ENCODE measurements at places on chromosomes 2 and 18. TPM values are rescaled to one million over a fixed set of nuclear protein-coding genes. Genes with fewer than 3 reads are reported as not detected.

DNA sequence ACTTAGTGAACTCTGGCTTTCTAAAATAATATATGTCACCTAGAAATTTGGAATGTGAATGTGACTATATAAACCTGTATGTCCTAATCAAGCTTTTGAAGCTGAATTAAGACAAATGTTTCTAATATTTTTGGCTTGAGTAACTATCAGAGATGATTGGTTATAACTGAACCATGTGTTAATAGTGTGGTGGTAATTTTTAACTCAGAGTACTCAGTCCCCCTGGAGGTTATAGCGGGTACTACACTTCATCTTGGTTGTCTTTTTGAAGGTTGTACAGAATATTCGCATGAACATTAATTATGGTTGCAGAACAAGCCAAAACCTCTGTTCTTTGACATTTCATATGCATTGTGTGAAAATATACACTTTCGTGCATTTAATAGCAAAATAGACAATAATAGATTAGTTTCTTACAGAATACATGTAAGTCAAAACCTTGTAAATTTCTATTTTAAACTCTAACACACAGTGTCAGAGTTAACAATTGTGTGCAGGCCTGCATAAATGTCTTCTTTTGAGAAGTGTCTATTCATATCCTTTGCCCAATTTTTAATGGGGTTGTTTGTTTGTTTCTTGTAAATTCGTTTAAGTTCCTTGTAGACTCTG lies 86.0 kb downstream of the OSBPL6 start:
- no peaks in the 10 kb centered on the region for H3K36me3 ChIP-seq
- H3K4me3 ChIP-seq, result no peak overlapping the region
- H3K27me3 ChIP-seq, result no peaks in the 10 kb centered on the region
- H3K4me1 ChIP-seq, result peaks cover 5% of the 10 kb centered on the region
- no peak overlapping the region for H3K27ac ChIP-seq

DNA sequence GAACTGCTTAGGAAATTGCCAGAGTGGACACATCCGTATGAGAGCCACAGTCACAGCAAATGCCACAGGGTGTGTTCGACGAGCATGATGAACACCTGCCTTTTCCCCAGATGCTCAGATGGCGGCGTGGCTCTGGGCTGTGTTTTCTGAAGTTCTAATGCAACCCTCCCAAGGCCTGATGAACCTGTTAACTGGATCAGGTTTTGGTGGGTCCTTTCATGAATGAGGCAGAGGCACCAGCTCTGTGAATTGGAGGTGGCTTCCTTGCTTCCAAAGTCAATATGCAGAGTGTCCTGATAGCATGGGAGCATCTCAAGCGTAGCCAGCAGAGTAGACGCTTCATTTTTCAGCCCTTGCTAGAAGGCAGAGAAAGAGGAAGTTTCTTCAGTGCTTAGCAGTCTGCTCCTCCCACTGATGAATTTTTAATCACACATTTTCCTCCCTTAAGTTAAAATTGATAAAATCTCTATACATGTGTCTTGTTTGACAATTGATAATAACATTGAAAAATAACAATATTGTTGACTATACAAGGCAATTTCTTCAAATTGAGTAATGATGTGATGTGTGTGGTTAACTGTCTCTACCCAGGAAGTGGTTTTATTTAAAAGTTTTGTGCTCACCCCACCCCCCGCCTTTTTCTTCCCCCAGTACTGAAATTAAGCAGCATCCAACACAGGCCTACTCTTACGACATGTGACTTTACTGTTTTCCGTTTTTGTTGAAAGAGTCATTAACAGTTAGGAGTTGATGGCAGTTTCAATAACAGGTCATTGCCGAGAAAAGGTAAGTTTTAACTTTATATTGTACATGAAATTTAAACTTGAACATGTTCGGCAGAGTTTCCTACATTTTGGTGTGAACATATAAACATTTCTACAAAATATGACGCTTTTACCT lies at the start of gene ARHGAP15:
ARHGAP15 (plus strand) TSS at position 739 of the 900 bp plus-strand sequence.
- peak within 1 kb of the TSS; percentile 31 for H3K27ac ChIP-seq
- DNase-seq, result no peak
- H3K4me3 ChIP-seq, result no peak within 1 kb of the TSS
- no peaks in the 10 kb centered on the region for H3K27me3 ChIP-seq
- H3K36me3 ChIP-seq, result no peaks in the 10 kb centered on the region

- no peaks in the 10 kb centered on the region for H3K36me3 ChIP-seq
- H3K27ac ChIP-seq, result no peak overlapping the region
- H3K4me3 ChIP-seq, result no peak overlapping the region
- no peaks in the 10 kb centered on the region for H3K27me3 ChIP-seq
- no peak for DNase-seq
Measured at GRCh38 chr2:232103140-232103737, 141.7 kb downstream of the DIS3L2 start.

DNA sequence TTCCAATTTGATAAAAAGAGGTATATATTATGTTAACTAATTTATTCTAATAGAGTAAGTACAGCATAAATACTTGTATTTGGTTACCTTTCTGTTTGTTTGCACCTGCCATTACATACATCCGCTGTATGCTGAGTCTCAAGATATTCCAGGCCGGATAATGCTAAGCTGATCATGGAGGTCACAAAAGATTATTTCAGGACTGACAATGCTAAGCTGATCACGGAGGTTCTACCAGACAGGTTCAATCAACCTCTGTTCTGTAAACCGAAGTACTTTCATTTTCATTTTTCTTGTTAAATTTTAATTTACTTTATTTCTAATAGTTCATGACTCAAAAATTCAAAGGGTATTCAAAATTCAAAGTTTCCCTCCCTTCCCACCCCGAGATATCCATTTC lies 31.1 kb downstream of the PNO1 start:
- H3K4me3 ChIP-seq, result no peak overlapping the region
- peaks cover 19% of the 10 kb centered on the region for H3K36me3 ChIP-seq

DNA sequence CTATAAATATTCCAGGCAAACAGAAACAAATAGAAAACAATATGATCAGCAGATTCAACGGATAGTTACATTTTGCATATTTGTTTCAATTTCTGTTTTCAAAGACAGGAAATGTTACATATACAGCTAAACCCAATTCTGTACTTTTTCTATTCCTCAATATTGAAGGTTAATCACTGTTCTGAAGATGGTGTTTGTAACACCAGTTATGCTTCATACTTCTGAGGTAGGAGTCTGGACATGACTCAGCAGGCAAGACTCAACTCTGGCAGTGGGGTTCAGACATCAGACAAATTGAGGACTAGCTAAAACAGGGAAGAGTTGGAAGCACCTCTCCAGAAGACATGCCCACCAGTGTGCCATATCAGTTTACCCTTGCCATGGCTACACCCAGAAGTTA lies 16.6 kb downstream of the SERPINB13 start:
- no peaks in the 10 kb centered on the region for H3K36me3 ChIP-seq
- no peaks in the 10 kb centered on the region for H3K27me3 ChIP-seq

Gene REG3A
- not detected for total RNA-seq

DNA sequence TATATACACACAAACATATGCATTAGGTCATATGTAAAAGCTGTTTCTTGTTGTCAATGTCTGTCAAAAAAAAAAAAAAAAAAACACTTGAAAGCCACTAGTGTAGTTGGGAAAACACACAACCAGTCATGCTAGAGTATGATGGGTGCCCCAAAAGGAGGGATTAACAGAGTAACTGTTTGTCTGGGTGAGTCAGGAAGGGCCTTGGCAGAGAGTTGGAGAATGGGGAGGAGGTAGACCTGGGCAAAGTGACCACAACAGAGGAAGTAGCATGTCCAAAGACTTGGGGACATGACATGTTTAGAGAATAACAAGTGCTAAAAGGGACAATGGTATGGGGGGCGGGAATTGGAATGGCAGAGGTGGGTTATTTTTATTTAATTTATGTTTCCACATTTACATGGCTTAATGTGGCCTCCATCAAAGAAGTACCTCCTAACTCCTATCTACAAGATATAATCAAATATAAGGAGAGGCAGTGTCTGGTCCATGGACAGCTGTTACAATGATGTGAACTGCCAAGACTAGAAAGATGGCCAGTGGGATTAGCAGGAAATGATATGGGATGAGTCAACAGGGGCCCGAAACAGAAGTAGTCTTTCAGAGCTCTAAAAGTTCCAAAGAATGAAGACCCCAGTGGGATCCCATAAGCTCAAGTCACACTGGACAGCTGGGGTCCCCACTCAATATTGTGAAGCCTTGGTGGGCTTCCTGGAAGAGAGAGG lies 99.9 kb upstream of the ZFP36L2 start:
- H3K36me3 ChIP-seq, result peaks cover 3% of the 10 kb centered on the region
- H3K4me1 ChIP-seq, result peaks cover 76% of the 10 kb centered on the region
- DNase-seq, result no peak
- H3K27ac ChIP-seq, result peak overlapping the region; percentile 93
- no peaks in the 10 kb centered on the region for H3K27me3 ChIP-seq

Gene HOXD3
- total RNA-seq, result not detected

- no peaks in the 10 kb centered on the region for H3K27me3 ChIP-seq
- no peak overlapping the region for H3K27ac ChIP-seq
- no peaks in the 10 kb centered on the region for H3K4me1 ChIP-seq
- H3K4me3 ChIP-seq, result no peak overlapping the region
- DNase-seq, result no peak
Measured at GRCh38 chr2:17191223-17191622, 327.0 kb downstream of the RAD51AP2 start.

DNA sequence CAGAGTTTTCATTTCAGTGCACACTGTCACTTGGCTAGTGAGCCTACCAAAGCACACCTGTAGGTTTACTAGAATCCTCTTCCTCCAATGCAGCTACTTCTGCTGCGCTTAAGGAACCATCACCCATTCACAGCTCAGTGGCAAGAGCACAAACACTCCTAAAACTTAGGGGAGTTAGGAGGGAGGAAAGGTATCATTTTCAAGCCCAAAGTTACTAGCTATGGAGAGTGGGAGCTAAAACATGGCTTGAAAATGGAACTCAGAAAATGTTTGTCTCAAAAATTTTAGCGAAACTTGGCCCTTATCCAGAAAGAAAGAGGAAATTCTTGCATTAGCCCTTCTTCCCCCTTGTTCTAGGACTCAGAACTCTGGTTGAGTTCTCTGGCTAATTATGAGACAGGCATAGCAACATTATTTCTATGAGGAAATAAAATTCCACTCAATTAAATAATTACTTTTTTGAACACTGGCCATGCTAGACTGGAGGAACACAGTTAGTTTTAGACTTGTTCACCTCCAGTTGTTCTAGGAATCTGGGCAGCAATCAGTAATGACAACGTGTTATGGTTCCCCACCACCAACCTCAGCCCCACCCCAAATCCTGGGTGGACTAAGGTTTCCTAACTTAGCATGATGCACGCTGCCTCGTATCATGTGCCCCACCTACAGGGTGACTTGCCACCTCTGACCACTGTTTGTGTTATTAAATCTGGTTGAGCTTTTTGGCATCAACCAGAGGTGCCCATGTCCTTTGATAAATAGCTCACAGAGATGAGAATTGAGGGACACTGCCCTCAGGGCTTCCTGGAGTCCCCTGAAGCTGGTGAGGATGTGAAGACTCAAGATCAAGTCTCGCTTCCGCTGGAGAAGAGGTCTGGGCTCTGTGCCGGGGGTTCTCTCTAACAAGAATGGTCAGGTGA lies 32.8 kb downstream of the LPIN2 start:
- no peak for DNase-seq
- no peak overlapping the region for H3K4me3 ChIP-seq
- H3K36me3 ChIP-seq, result no peaks in the 10 kb centered on the region
- peaks cover 80% of the 10 kb centered on the region for H3K4me1 ChIP-seq

GRCh38 chr2:227819398-227819697 lies 5.7 kb downstream of the CCL20 start:
- H3K4me3 ChIP-seq, result no peak overlapping the region
- no peak for DNase-seq
- H3K27me3 ChIP-seq, result peaks cover 16% of the 10 kb centered on the region

DNA sequence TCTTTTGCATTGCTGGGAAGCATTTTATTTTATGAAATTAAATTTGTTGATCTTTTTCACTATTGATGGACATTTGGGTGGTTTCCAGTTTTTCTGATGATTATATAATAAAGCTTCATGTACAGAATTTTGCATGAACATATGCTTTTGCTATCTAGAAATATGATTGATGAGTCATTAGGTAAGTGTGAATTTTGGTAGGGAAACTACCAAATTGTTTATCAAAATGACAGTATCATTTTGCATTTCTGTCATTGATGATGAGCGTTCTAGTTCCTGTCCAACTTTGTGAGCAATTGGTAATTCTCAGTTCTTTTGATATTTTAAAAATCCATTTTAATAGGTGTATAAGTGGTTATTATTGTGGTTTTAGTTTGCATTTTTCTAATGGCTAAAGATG lies 67.7 kb downstream of the TAF4B start:
- no peaks in the 10 kb centered on the region for H3K27me3 ChIP-seq
- no peak overlapping the region for H3K27ac ChIP-seq
- DNase-seq, result no peak
- no peaks in the 10 kb centered on the region for H3K4me1 ChIP-seq

DNA sequence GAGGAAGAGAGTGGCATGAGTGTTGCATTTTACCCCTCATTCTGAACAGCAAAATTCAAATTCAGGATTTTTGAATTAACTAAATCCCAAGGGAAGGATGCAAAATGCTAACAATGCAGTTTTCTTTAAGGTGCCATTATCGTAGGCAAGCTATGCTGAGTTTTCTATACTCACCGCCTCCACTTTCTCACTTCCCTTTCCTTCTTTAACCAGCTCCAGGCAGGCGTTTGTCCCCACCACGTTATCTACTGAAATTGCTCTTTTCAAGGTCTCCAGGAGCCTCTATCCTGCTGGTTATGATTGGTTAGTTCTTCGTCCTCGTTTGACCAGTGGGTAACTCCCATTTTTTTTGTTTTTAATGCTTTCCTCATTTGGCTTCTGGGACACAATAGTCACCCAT lies 1.8 kb upstream of the CPO start:
- DNase-seq, result no peak
- no peaks in the 10 kb centered on the region for H3K36me3 ChIP-seq

DNA sequence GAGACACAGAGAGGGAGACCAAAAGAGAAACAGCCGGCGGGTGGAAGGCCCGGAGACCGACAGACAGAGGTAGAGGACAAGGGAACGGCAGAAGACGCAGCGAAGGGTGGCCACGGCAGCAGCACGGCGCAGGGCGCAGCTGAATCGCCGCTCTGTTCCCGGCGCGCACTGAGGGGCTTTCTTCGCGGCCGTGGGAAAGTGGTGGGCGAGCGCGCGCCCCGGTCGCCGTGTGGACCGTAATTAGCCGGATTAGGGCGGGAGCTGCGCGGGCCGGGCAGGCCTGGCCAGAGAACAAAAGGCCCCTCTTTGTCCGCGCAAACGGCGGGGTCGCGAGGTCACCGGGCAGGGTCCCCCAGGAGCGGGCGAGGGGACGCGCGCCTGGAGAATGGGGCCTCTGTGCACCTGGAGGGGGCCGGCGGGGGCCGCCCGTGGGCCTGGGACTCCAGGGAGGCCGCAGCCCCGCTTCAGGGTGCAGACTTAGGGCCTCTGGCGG lies 158.3 kb downstream of the ZFP36L2 start:
- peak overlapping the region; percentile 11 for H3K27ac ChIP-seq
- no peak overlapping the region for H3K4me3 ChIP-seq
- DNase-seq, result no peak
- no peaks in the 10 kb centered on the region for H3K36me3 ChIP-seq

- peaks cover 37% of the 10 kb centered on the region for H3K4me1 ChIP-seq
- no peak overlapping the region for H3K4me3 ChIP-seq
- no peaks in the 10 kb centered on the region for H3K36me3 ChIP-seq
Measured at GRCh38 chr2:172972005-172972619, 103.5 kb upstream of the MAP3K20 start.

Gene CELF4
- total RNA-seq, result 0.60 TPM

GRCh38 chr2:128783896-128784295 lies 465.2 kb upstream of the HS6ST1 start:
- no peaks in the 10 kb centered on the region for H3K36me3 ChIP-seq
- no peaks in the 10 kb centered on the region for H3K4me1 ChIP-seq
- DNase-seq, result no peak

- no peak for DNase-seq
- no peak overlapping the region for H3K4me3 ChIP-seq
- peaks cover 43% of the 10 kb centered on the region for H3K36me3 ChIP-seq
- no peaks in the 10 kb centered on the region for H3K27me3 ChIP-seq
- no peaks in the 10 kb centered on the region for H3K4me1 ChIP-seq
- H3K27ac ChIP-seq, result no peak overlapping the region
Measured at GRCh38 chr2:11203480-11203879, 48.2 kb downstream of the SLC66A3 start.

Gene ZSWIM2
- not detected for total RNA-seq
